ENCODE measurements at places on chromosomes 5 and 9.

- DNase-seq: no peak
Measured at GRCh38 chr5:44329716-44330115, 59.5 kb downstream of the FGF10 start.

GRCh38 chr5:15594977-15595568 is 95.1 kb downstream of the FBXL7 start:
- DNase-seq: no peak

- DNase-seq: no peak
Measured at GRCh38 chr5:133661389-133661788, 49.0 kb upstream of the FSTL4 start.

- DNase-seq: no peak
Measured at GRCh38 chr9:104802110-104802509, 38.2 kb downstream of the NIPSNAP3B start.

DNA sequence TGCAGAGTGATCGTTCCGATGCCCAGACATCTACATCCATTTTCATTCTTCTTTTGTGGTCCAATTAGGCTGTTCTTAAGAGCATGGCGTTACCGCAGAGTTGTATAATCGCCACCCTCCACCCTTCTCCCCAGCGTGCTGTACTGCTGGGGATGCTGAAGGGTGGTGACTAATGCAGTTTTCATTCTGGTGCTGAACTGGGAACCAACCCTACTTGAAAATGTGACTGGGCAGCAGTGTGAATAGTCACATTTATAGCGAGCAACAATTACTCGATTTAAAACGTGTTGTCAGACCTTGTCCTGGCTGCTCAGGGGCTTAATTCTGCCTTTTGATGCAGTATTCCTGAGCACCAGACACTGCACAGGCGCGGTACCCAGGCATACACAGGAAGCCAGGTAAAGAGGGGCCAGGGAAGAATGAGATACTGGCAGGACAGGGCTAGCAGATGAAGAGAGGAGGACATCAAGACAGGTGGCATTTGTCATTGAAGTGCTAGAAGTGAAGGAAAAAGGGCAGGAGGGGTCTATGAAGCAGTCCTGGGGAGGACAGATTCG is 719 bp upstream of the ISCA1 start:
- DNase-seq: peak; percentile 29

- no peak for DNase-seq
Measured at GRCh38 chr5:135272311-135272805, 126.7 kb downstream of the MACROH2A1 start.

DNA sequence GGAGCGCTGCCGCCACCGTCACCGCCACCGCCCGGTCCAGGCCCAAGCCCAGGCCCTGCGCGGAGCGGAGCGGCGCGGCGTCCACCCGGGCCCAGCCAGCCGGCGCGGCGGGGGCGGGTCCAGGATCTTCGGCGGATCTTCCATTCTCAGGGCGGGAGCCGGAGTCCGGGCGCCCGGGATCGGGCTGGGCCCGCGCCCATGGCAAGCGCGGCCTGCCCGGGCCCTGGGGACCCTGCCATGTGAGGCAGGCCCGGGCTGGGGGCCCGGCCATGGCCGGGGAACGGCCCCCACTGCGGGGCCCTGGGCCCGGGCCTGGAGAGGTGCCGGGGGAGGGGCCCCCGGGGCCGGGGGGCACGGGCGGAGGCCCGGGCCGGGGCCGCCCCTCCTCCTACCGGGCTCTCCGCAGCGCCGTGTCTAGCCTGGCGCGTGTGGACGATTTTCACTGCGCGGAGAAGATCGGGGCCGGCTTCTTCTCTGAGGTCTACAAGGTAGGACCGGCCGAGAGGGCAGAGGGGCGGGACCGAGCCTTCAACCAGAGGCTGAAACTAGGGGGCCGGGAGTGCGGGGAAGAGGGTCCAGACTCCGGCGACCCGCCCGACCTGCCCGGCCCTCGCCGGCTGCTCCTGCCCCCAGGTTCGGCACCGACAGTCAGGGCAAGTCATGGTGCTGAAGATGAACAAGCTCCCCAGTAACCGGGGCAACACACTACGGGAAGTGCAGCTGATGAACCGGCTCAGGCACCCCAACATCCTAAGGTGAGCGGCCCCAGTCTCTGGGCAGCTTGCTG is 482 bp downstream of the TESK1 start:
- DNase-seq: peak; percentile 69

- DNase-seq: no peak
Measured at GRCh38 chr5:176769911-176770310, 40.4 kb upstream of the UNC5A start.

- DNase-seq: no peak
Measured at GRCh38 chr9:109336409-109336808, 15.6 kb upstream of the EPB41L4B start.

- DNase-seq: no peak
Measured at GRCh38 chr5:178683783-178684182, 46.7 kb downstream of the ZNF354A start.

- DNase-seq: no peak
Measured at GRCh38 chr9:136344544-136345280, 17.4 kb downstream of the GPSM1 start.

GRCh38 chr5:154766558-154767281 is 11.5 kb downstream of the LARP1 start:
- no peak for DNase-seq

GRCh38 chr5:90134892-90135291 is 274.7 kb downstream of the CETN3 start:
- DNase-seq: no peak

GRCh38 chr5:177959315-177959714 is 36.7 kb downstream of the PROP1 start:
- no peak for DNase-seq

DNA sequence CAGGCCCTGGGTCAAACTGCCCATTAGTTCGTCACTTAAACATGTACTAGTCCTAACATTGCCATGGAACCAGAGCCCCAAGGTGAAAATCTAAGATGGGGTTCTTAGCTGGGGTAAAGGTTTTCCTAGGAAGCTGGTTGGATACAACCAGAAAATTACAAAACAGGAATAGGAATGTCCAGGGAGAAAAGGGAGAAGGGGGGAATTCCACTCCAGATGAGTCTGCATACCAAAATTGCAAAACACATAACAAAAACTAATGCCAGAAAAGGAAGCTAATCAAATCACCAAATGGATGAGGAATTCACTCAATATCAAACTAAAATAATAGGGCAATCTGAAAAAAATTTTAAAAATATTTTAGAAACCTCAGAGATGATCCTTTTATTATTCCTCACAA is 396.2 kb downstream of the EFNA5 start:
- no peak for DNase-seq

- no peak for DNase-seq
Measured at GRCh38 chr5:173800340-173800739, 87.8 kb upstream of the CPEB4 start.

DNA sequence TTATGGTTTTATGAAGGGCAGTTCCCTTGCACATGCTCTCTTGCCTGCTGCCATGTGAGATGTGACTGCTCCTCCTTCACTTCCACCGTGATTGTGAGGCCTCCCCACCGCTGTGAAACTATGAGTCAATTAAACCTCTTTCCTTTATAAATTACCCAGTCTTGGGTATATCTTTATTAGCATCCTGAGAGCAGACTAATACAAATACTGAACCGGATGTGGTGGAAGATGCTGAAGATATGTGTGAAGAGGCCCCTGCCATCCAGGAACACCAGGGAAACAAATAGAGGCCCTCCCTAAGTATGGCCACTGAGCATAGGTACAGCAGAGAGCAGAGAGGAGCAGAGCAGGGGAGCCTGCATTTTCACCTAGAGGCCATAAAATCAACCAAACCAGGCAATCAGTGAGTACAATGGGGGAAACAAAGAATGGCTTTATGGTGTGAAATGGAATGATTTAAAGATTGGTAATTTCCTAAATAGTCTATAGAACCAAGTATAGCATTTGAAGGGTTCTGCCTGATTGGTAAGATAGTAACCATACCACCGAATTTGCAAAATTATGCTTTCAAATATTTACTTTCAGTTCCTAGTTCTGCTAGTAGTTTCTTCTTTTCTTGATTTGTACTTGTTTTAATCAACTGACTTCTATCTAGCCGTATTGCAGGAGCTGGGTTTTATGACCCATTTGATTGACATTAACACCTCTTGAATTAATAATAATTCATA is 421.6 kb downstream of the IRX1 start:
- DNase-seq: no peak

DNA sequence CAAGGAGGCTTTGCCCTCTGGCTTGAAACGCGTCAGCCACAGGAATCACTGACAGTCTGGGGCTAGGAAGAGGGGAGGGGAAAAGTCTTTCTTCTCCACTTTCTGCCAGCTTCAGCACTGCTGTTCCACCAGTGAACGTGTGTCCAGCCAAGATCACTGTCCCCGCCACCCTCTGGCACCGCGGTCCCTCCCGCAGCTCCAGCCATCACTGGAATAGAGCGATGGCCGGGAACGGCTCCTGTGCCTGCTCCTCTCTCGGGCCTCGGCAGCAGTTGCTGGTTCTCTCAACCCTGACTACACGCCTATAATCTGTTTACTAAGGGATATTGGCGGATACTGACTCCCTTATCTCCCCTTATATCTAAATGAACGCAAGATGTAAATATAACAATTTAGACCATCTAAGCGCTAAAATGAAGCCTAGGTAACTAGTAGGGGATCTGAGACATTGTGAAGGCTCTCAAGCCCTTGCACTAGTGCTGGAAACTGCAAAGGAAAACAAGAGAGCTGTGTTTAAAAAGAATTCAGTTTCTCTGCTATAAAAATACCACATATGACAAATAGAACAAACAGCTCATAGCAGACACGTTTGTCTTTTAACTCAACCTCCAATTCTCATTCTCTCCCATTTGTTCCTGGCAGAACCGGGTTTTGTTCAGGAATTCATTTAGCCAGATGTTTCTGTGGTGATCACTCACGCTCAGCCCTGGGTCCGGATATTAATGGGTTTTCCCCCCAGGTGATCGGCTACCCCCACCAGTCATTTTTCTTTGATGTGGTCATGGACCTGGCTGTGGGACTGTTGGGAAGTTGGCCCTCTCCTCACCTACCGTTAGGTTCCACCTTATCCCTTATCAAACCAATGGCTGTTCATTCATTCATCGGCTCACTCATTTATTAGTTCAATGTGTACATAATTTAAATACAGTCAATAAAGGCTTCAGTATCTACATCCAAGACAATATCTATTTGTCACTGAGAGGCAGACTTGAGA is 149.8 kb downstream of the MED10 start:
- no peak for DNase-seq

DNA sequence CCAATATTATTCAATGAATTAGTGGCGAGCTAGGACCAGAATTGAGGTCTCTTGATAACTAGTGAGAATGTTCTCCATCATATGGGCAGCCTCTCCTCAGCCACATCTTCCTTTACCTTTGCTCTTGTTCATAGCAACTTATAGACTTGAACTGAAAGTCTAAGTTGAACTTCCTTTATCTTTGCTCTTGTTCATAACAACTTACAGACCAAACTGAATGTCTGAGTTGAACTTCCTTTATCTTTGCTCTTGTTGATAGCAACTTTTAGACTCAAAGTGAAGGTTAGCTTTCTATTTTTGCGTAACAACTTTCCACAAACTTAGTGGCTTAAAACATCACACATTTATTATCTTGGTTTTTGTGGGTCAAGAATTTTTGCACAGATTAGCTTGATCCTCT is 146.4 kb upstream of the C9orf72 start:
- DNase-seq: no peak

DNA sequence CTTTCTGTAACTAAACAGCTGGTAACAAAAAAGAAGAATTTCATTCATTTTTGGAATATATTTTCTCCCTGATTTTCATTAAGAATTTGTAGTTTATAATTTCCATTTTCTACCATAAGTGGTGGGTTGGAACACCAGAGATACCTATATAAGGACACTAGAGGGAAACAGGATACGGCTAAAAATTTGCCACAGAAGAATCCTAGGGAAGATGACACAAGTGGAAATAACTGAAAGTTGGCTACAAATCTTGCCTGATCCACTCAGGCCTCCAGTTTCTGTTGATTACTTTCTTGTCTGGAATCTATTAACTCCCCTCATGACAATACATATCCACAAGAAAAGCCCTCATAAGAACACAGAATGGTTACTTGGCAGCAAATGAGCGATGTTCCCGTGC is 46.8 kb downstream of the FREM1 start:
- DNase-seq: no peak

- no peak for DNase-seq
Measured at GRCh38 chr5:112440031-112440430, 21.0 kb upstream of the EPB41L4A start.

- no peak for DNase-seq
Measured at GRCh38 chr9:96485280-96485679, 35.3 kb downstream of the HABP4 start.

DNA sequence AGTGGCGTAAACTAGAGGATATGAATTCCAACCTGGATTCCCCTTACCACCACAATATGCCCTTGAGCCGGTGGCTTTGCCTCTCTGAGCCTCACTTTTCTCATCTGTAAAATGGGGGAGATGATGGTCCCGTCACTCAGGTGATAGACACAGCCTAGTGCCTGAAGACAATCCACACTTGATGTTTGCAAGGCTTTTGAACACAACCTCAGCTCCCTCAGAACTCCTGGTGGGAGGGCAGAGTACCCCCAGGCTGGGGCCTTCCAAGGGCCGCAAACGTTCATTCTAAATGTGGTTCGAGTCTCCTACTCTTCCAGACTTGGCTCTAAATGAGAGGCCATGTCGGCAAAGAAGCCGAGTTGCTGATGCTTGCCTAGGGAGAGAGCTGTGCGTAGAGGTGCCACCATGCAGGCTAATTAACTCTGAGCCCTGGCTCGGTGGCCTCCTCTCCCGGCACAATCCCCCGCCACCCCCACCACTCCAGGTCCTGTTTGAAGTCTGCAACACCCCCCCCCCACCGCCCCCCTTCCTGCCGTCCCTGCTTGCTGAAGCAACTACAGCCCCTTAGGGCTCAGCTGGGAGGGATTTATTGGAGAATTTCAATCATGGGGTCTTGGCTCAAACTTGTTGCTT is 97.7 kb upstream of the LMX1B start:
- no peak for DNase-seq

DNA sequence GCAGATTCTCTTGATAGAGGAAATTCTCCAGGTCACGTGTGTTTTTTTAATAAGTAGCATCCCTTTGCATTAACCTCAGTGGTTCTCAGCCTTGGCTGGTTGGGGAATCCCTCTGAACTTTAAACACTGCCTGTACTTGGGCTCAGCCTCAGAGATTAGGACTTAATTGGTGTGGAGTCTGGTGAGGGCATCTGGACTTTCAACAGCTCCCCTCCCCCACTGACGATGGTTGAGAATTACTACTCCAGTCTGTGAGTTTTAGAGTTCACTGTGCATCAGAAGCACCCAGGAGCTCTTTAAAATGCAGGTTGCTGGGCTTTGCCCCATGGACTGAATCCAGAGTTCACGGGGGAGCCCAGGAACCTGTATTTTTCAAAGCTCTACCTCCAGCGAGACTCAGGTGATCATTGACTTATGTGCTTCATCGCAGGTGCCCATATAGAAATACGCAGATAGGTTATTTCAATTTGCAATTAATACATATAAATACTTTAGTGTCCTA is 71.4 kb downstream of the DAPK1 start:
- no peak for DNase-seq

DNA sequence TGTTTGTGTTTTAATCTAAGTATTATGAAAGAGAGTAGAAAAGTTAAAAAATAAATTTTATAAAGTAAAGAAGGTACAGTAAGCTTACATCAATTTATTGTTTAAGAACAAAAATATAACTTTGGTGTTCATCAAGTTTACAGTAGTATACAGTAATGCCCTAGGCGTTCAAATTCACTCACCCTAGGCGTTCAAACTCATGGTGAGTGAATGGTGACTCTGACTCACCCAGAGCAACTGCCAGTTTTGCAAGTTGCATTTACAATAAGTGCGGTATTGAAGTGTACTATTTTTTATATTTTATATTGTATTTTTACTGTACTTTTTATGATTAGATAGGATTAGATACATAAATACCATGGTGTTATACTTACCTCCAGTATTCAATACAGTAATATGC is 421.3 kb downstream of the CDH12 start:
- no peak for DNase-seq

GRCh38 chr9:136296434-136297015 is 7.4 kb downstream of the CCDC187 start:
- DNase-seq: no peak

Data from activated naive CD4-positive, alpha-beta T cell treated with anti-CD3 and anti-CD28 coated beads, Interleukin-2, amount 10 ng/mL, durations not matched to agents 7 days and 5 days (primary cell).